ENCODE measurements at places on chromosomes 2 and 18.

DNA sequence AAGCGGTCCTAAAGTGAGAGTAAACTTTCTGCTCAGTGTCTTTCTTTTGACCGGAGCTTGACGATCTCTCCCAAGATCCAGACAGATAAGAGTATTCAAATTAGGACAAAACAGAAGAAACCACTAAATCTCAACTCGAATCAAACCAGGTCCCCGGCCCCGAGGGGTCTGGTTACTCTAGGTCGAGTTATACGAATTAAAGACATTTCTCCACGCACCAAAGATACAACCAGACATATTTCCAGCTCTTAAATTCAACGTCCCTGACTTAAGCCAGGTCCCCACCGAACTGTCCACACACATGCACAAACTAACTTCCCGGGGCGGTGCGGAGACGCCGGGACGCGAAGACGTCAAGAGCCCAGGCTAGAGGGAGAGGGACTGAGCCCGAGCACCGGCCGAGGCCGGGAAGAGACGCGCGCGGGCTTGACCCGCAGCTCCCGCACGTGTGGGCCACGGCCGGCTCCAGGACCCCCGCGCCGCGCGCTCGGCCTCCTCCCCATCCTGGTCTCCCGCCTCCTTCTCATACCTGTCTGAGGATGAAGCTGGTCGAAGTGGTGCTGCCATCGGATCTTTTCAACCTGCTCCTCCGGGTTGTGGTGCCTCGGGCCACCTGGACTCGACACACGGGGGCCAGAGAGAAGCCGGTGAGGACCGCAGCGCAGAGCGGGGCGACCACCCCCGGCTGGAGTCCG is 896 bp downstream of the CACNB4 start:
- DNase-seq: no peak

GRCh38 chr2:210170196-210170445 is 1.1 kb downstream of the KANSL1L start:
- no peak for DNase-seq

DNA sequence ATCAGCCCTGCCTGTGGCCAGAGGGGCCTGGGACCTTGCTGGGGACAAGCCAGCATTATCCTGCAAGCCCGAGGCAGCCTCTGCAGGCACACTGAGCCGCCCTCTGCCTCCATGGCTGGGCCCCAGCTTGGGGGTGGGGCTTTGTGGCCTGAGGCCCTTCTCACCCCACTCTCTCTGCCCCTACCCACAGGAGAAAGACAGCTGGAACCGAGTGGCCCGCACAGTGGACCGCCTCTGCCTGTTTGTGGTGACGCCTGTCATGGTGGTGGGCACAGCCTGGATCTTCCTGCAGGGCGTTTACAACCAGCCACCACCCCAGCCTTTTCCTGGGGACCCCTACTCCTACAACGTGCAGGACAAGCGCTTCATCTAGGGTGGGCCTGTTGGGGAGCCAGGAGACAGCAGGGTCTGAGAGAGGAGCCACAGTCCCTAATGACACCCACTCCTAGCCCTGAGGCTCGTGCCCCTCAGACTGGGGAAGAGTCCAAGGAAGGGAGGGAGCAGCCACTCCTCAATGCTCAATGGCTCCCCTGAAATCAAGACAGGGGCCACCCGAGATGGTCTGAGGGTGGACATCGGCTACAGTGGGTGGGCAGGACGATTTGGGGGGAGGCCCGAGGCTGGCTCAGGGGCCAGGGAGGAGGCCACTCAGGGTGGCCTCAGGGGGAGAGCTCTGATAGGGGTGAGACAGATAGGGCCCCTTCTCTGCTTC is 4.4 kb upstream of the CHRNG start:
- no peak for DNase-seq

- DNase-seq: no peak
Observed at GRCh38 chr2:112020561-112020960, 34.5 kb upstream of the TMEM87B start.
